ENCODE measurements at places on chromosomes 12 and 14.

DNA sequence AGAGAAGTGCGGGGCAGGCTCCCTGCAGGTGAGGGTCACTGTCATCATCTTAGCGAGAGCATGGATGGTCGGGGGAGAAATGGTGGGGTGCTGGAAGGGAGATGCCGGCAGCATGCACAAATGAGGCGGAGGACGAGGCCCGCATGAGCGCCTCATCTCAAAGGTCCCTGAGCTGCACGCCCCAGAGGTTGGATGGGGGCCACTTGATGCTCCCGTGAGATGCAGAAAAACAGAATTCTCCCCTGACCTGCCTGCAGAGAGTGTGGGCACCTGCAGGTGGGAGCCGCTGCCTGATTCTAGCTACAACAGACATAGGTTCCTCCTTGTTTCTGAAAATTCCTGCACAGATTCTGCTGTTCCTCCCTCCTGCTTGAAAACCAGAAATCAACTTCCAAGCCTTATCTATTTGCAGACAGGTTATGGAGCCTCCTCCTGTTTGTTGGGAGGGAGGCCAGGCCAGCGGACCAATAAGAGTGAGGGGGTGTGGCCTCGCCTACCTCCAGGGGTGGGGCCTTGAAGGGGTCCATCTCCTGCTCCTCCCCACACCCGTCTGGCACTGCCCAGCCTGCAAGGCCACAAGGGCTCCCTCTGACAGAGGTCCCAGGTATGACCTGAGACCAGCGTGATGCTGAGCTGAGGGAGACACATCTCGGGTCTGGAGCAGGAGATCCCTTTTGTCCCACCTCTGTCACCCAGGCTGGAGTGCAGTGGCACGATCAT, 67.2 kb downstream of the KDM2B start:
- peak; percentile 58 for DNase-seq

GRCh38 chr12:58095002-58095401, 153.6 kb downstream of the ATP23 start:
- DNase-seq = no peak

DNA sequence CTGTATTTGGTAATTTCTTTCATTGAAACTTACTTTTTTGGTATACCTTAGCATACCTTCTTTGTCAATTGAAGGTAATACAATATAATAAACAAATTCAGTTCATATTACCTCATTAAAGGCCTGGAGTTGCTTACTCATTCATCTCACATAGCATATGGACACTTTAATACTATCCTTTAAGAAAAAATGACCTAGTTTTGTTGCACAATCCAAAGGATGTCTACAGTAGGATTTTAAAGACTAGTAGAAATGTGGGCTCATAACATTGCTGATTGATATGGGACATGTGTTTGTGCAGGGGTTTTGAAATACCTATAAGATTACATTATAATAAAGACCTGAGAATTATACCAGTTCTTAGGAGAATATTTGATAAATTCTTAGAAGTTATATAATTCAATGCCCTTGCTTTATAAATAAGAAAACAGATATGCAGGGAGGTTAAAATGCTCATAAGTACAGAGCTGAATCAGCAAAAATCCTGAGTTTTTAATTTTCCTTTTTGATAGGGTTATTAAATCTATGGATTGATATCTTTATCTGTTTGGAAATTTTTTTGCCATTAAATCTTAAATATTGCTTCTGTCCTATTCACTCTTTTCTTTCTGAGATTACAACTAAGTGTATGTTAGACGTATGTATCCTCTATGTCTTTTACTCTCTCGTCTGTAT, 352.1 kb downstream of the ATP23 start:
- DNase-seq = no peak

- no peak for DNase-seq
These were observed 635.5 kb downstream of the SLC16A7 start for GRCh38 chr12:60231303-60231702.

DNA sequence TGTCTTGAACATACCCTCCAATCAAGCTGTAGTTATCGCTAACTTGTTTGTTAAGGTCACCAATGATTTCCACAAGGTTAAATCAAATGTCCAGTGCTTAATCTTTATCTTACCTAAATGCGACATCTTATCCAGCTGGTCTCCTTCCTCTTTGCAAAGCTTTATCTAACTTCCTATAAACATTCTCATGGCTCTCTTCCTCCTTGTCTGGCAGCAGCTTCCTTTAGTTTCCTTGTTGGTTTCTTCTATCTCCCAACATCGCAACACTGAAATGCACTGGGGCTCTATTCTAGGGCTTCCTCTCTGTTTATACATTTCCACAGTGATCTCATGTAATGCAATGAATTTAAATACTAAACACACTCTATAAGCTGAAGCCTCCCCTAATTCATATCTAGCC, 28.7 kb downstream of the UBE2N start:
- no peak for DNase-seq

- no peak for DNase-seq
These were observed 51.7 kb upstream of the MYF6 start for GRCh38 chr12:80655751-80656150.

GRCh38 chr12:49342914-49343731, 3.6 kb upstream of the DNAJC22 start:
- DNase-seq = peak; percentile 82

DNA sequence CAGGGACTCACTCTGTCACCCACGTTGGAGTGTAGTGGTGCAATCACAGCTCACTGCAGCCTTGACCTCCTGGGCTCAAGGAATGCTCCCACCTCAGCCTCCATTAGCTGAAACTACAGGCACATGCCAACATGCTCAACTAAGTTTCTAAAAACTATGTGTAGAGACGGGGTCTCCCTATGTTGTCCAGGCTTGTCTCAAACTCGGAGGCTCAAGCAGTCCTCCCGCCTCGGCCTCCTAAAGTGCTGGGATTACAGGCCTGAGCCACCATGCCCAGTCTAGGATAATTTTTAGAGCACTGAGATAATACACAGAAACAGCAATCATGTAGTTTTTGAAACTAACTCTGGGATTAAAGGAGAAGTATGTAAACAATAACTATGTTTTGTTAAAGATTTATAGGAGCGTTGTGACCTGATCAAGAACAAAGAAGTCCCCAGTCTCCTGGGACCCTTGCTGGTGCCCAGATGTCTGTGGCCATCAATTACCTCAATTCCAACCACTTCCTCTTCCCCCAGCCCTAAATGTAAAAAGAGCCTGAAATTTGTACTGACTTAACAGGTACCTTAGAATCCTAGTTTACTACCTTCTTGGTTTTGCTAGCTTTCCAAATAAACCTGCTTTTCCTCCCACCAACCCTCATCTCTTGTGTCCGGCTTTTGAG, 28.9 kb upstream of the EGLN3 start:
- peak; percentile 15 for DNase-seq

DNA sequence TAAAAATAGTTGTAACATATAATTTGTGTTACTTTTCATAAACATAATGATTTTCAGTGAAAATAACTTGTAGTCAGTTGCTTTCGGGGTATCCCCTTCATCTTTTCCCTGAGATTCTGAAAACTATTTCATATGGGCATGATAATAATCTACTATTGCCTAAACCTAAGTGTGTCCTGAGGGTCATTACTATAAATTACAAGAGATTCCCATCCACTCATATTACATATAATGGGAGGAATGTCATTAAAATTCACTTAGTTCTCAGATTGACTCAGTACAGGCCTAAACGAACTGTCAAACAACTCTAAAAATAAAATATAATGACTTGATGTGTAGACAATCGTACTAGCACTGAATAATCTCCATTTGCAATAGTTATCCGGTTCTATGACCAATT, 72.7 kb downstream of the PTPRR start:
- no peak for DNase-seq

GRCh38 chr14:49250517-49250916, 335.7 kb downstream of the RPS29 start:
- DNase-seq = no peak

- DNase-seq = peak; percentile 62
These were observed 92.8 kb downstream of the NINJ2 start for GRCh38 chr12:570435-570920.

GRCh38 chr12:58148405-58148804, 207.0 kb downstream of the ATP23 start:
- no peak for DNase-seq

- no peak for DNase-seq
These were observed 48.2 kb downstream of the MOK start for GRCh38 chr14:102256716-102257115.

DNA sequence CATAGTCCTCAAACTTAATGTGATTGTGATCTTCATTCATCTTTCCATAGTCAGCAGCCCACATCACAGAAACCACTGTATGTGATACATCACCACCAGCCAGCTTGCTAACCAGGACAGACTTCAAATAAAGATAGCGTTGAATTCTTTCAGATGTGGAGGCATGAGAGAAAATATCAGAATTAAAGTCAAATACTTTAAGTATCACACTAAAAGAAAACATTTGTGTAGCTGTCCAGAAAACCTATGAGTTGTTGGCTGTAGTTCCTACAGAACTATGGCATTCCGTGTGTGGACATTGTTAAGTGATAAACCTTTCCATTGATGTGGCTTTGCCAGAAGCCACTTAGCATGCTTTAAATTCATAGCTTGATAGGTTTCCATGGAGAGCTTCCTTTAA, 105.1 kb downstream of the LLPH start:
- DNase-seq = no peak

DNA sequence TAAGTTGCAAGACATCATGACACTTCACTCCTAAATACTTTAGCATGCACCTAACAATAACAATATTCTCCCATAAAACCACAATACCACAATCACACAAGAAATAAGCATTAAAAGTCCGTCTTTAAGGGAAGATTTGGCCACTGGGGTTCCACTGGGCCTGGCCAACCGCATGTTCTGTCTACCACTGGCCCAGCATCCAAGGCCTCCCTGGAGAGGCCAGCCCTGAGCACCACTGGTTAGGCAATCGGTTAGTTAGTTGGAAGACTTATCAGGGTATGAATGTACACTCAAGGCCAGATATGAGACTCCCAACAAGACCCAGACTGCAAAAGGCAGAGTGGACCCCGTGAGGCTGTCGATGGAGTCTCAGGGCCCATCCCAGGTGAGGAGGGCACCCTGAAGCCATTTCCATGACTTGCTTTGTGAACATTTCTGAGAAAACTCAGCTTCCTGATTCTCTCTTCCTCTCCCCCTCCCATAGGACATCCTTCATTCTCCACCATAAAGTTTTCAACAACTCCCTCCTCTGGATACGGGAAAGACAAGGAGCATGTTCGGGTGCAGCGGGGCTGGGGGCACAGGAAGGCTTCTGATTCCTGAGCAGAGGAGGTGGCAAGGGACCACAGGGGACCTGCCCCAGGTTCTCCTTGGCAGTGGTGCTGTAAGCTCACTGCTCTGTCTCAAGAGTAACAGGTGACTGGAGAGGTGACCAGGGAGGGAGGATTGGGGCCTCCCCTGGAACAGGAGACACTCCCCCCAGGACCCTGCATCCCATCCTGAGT, 5.9 kb downstream of the PXN start:
- no peak for DNase-seq

DNA sequence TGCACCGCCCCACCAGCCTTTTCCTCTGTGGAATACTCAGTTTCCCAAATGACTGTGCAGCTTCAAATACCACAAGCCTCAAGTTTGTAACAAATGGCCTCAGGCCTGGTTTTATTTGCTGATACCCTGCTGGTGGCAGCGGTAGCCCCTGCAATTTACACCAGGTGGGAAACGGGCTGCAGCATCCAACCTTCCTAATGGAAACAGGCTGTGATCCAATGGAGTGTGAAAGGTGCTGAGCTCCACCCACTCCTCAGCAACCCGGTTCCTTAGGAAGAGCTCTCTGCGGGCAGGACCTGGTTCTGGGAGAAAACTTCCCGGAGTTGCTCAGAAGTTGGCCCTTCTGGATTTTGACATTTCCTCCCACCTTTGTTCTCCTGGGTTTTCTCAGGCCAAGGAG, 41.7 kb upstream of the LTA4H start:
- no peak for DNase-seq

DNA sequence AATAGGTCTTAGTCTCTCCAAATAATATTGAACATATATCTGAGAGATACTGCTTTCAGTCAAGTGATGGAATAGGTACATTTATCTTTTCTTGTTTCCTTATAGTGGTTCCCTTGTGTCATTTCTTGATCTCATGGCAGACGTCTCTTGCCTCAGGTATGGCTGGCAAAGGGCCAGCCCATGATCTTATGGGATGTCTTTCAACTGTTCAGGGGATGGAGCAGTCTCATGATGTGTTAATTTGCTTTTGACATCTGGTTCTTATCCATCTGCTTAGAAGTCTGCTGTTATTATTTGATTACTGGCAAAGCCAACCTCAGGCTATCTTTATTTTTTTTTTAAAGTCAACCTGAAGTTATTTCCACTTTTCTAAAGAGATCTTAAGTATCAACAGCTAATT, 262.9 kb downstream of the TMEM117 start:
- no peak for DNase-seq

DNA sequence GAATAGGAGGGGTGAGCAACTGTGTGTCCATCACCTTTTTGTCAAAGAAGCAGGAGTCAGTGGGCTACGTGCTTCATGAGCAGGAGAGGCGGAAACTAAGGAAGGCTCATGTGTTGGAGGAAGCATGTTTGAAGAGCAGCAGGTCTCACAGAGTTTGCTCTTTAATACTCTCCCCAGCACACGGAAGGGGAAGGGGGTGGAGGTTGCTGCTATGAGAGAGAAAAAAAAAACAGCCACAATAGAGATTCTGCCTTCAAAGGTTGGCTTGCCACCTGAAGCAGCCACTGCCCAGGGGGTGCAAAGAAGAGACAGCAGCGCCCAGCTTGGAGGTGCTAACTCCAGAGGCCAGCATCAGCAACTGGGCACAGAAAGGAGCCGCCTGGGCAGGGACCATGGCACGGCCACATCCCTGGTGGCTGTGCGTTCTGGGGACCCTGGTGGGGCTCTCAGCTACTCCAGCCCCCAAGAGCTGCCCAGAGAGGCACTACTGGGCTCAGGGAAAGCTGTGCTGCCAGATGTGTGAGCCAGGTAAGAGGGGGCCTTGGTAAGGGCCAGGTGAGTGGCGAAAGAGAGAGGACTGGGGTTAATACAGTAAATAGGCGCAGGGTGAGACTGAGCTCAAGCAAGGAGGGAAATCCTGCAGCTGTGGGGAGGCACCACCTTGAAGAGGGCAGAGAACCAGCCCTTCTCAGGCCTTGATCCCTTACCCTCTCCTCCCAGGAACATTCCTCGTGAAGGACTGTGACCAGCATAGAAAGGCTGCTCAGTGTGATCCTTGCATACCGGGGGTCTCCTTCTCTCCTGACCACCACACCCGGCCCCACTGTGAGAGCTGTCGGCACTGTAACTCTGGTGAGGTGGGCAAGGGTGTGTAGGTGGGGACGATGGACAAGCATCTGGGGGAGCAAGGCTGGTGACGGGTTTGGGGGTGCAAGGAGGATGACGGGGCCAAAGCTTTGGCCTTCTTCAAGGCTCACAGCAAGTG, at the start of gene CD27:
Gene CD27, plus strand, starts transcription at position 252 of the 985 bp plus-strand sequence. Its CDS starts 141 bp downstream, at position 393.
- no peak for DNase-seq

DNA sequence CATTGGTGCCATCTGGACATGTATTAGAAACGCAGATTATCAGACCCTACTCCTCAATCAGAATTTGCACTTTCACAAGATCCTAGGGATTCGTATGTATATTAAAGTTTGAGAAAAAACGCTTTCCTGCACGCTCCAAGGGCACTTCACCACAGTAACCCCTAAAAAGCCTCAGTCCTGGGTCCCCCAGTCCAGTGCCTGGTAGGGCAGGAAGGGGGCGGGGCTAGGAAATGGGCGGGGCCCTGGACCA, 369 bp downstream of the DEPDC4 start:
- peak; percentile 98 for DNase-seq

GRCh38 chr12:57145460-57146059, 1.9 kb downstream of the LRP1-AS start:
- no peak for DNase-seq
